ENCODE measurements at places on chromosomes 7 and 10. TPM values are rescaled to one million over a fixed set of nuclear protein-coding genes. Genes with fewer than 3 reads are reported as not detected.

Gene POU6F2
- 0.04 TPM for polyA plus RNA-seq

Gene RNF133
- not detected for polyA plus RNA-seq

Gene MYH16
- not detected for polyA plus RNA-seq

Gene NPY4R2
- polyA plus RNA-seq: not detected

- DNase-seq: no peak
Measured at GRCh38 chr7:74598558-74598957, 59.0 kb upstream of the GTF2I start.

DNA sequence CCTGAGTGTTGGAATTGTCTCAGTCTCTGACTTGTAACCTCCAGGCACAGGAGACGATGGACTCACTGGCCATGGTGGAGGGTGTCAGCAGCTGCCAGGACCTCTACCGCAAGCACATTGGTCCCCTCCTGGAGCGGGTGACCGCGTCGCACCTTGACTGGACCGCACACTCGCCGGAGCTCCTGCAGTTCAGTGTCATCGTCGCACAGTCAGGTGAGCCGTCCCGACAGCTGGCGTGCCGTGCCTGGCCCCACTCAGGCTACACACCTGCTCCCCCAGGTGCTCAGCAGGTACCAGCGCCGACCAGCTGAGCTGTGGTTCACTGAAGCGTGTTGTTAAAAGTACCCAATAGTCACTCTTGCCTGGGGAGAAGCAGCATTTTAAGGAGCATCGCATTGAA, 36.7 kb upstream of the PRKAR1B start:
- DNase-seq: no peak

DNA sequence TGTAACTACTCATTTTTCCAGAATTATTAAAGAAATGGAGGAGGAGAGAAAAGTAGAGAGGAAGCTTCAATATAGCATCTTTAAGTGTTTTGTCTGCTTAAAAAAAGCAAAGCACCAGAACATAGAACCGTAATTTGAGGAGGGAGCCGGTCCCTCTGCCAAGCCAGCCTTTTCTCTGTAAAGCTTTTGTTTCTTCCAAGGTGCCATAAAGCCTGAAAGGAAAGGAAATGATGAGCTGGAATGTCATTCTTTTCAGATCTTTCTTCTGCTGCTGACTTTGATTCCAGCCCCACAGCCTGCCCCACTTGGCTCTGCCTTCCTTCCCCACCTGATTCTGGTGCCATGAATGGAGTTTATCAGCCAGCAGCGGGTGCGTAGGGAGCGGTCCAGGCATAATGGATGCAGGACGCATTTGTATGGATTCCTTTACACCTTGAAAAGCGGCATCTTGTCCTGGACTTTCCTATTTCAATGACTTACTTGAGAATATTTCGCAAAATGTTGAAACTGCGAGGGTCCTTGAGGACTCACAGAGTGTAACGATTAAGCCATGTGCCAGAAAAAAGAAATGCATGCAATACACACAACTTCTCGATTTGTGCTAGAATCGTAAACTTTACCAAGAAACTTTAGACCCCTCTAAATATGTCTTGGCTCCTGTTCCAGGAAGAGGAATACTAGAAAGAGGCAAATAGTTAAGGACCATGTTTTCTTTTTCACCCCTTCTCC, 569.5 kb upstream of the MGMT start:
- no peak for DNase-seq

- DNase-seq: no peak
Measured at GRCh38 chr7:80725181-80725611, 86.8 kb downstream of the CD36 start.

- DNase-seq: no peak
Measured at GRCh38 chr7:120665068-120665467, 192.9 kb downstream of the TSPAN12 start.

- no peak for DNase-seq
Measured at GRCh38 chr7:4519819-4520520, 162.1 kb upstream of the FOXK1 start.

- no peak for DNase-seq
Measured at GRCh38 chr10:51937308-51938140, 238.1 kb upstream of the CSTF2T start.

- DNase-seq: no peak
Measured at GRCh38 chr7:27221201-27221797, 21.3 kb upstream of the EVX1 start.

DNA sequence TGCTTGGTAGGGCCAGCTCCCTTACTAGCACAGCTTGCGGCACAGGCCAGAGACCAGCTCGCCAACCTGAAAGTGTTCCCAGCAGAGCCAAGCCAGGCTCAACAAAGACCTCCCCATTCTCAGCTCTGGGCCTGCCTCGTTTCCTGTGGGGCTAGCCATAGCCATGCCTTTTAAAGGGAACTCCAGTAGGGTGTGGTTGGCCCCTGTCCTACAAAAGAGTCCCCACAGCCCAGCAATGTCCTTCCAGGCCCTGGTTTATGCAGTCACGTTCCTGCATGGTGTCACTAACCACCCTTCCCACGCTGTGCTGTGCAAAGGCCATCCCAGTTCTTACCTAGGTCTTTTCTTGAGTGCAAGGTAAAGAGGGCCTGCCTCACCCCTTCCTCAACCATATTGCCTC, 87.8 kb upstream of the LRRC4 start:
- no peak for DNase-seq

GRCh38 chr7:23356726-23357125, 57.6 kb downstream of the MALSU1 start:
- DNase-seq: no peak

- no peak for DNase-seq
Measured at GRCh38 chr7:1866601-1867000, 196.5 kb downstream of the ELFN1 start.

DNA sequence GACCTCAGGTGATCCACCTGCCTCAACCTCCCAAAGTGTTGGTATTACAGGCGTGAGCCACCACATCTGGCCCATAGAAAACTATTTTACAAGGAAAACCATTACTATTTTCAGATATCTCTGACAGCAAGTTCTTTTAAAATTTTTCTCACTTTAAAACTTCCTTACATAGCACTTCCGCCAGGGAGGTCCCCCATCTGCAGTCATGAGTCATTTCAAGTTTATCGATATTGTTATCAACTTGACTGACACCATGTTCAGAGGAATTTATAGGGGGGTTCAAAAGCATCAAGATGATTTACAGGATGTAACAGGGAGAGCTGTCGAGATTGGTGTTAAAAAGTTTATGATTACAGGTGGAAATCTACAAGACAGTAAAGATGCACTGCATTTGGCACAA, 88.8 kb downstream of the NRBF2 start:
- no peak for DNase-seq

GRCh38 chr7:150335108-150335773, 6.2 kb downstream of the RARRES2 start:
- DNase-seq: no peak

DNA sequence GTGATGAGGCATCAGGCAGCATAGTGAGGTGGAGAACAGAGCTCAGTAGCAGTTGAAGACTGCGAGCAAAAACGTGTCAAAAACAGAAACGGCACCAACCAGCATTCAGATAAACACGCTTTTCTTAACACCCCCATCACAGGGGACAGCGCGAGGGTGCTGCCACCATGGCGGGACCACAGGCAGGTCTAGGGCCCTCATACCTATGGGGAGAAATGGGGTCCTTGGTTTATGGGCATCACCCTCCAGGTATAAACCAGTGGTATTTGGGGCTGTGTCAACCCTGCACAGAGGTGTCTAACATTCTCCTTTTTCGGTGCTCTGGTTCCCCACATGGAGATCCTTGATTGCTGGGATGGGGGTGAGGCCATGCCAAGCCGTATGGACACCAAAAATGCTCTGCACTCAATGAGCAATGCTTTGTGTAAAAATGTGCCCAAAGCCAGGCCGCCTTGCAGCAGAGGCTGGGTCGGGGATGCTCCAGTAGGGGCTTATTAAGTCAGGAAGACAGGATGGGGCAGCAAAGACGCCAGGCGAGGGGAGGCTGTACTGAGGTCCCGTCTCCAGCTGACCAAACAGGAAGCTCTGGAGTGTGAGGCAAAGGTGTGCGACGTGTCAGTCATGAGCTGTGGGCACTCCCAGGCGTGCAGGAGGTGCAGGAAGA, 191.5 kb downstream of the WDR37 start:
- no peak for DNase-seq

GRCh38 chr10:63646491-63646890, 125.3 kb downstream of the REEP3 start:
- no peak for DNase-seq

DNA sequence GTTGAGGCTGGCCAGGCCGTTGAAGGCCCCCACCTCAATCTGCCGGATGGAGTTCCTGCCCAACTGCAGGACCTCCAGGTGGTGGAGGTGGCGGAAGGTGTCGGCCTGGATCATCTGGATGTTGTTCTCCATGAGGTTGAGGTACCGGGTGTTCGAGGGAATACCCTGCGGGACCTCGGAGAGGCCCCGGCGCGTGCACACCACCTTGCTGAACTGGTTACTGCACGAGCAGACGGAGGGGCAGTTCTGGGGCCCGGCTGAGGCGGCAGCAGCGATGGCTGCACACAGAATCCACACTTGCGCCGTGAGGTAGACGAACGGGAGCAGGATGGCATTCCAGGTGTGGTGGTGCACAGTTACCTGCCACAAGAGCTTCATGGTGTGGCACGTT, 979 bp downstream of the LRRC4 start:
- no peak for DNase-seq

DNA sequence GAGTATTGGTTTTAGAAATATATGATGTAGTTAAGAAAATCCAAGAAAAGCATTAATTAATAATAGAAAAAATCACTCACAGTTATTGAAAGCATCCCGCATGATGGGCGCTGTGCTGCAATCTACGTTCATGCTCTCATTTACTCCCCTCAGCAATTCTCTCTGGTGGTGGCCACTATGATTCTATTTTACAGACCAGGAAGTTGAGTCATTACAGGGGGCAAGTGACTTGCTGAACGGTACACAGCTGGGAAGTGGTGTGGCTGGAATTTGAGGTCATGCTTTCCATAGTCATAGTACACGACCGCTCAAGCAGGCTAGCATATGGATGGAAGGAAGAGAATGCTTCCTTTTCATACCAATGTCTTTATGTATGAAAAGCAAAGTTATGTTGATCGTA, 117.4 kb downstream of the TES start:
- no peak for DNase-seq

DNA sequence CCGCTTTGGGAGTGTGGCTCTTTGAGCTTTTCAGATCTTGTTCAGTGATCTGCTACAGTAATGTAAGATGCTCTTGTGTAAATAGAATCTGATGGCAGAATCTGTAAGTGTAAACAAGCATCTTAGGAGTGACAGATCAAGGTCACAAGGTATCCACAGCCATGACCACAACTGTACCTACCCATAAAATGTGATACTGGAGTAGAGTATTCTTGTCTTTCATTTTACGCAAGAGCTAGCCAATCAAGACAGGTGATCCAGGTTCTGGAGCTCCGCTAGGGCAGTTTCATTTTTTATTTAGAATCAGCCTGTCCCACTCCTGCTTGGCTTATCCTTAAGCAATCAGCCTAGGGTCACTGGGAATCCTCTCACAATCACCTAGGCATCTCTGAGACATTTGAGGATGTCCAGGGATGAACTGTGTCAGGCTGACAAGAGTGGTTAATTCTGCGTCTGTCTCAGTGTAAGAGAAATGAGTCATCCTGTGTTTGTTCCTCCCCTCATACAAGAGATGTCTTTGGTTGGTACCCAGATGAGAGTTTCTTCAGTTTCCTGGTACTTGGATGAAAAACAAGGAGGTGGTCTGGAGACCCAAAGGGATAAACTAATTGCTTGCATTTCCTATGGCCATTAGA, 13.6 kb downstream of the ZNF138 start:
- DNase-seq: no peak

GRCh38 chr7:111771638-111772037, 209.3 kb upstream of the IMMP2L start:
- DNase-seq: no peak

DNA sequence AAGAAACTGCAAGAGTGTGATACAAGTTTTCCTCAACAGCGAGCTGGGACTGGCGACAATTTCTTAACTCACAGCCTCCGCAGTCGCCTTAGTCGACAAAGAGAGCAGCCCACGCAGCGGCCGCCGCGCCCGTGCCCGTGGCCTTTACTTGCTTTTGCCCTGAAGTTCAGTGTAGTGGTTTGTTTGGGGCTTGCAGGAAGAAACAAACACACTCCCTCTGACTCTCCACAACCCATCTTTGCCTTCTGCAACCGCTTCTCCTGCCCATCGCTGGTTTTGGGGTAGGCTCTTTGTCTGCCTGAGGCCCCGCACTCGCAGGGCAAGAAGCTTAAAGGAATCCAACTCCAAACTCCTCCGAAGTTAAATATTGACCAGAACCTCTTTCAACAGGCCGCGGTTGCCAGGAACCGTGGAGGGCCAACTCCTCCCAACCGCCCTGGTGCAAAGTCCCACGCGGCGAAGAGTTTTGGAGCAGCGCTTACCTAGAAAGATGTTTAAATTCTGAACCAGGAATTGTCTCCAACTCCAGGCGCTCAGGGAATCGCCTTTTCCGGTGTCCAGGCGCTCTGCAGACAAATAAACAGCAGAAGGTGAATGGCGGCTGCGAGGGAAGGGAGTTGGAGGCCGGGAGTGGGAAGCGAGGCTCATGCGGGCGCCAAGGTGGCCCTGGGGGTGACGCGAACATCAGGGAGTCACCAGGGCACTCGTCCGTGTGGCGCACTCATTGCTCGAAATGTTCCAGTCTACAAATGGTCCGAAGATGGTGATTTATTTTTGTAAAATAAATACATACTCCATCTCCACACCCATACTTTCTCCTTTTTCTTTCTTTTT, 8.3 kb downstream of the HOXA4 start:
- no peak for DNase-seq

GRCh38 chr7:33237036-33237435, 107.7 kb downstream of the BBS9 start:
- no peak for DNase-seq

GRCh38 chr7:152637161-152637560, 38.8 kb downstream of the XRCC2 start:
- DNase-seq: no peak

DNA sequence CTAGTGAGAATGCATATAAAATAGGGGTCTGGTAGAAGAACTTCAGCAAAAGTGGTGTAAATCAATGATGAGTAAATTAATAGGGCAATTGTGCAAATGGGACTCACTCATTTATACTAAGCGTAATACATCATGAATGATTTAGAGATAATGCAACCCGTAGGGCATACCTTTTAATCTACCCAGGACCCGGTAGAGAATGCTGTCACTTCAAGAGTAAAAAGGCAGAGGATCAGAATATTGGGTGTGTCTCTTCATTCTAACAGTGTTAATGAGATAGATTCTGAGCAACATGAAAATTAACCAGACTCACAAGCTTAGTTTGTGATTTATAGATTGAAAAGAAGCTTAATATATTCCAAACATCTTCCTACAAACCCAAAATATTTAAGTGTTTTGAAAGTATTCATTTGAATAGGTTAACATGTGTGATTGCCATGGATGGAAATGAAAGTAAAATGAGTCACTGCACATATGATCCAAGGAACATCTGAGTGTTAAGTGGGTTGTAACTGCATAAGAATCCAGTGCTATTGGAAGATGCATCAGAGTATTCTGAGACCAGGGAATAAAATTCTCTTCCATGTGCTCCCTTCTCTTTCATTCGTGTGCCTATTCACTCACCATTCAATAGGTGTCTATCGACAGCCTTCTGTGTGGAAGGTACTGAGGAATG, 690.6 kb downstream of the AUTS2 start:
- no peak for DNase-seq

GRCh38 chr10:132637477-132638129, 100.0 kb downstream of the INPP5A start:
- DNase-seq: no peak

Measured in heart left ventricle (tissue), 16 donors.